ENCODE measurements at places on chromosomes 2 and 18.

DNA sequence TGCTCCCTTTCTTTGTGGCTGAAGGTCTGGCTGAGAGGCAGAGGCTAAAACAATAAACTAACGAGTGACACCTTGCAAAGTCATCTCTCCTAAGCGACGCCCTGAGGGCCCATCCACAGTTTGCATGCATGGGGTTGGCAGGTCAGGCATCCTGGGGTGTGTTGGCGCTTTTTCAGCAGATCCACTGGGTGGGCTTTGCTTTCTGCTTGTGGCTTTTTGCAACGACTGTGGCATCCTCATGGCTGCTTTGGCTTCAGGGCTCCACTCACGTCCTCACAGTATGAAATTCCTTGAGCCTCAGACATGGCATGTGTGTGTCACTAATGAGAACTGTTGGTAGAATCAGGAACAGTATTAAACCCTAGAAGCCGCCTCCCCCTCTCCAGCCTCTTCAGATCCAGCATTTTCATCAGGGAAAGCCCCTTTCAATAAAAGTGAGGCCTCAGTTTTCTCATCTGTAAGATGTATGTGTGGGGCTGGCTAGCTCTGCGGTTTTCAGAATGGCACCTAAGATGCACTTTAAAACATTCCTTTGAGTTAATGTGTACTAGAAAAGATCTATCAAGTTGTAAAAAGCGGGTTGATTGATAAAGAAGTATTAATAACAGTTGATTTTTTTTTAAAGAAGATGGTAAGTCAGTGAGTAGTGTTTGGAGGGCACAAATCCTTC, 72.5 kb downstream of the SH3BP4 start:
- DNase-seq, result no peak

DNA sequence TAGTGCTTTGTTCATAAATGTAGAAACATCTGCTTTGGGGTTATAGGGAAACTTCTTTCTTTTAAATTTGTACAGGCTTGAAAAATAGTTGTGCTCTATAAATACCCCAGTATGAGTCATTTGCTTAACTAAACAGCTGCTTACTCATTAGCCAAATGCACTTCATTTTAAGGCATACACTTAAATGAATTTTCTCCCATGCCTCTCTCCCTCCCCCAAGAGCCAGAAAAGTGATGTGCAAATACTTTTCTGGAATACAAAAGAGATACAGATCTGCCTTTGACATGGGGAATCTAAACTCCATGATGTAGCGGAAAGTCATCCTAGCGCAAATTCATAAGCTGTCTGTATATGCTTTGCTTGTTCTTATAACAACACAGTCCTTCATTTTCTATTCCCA, 469.4 kb downstream of the DLGAP1 start:
- no peak for DNase-seq

DNA sequence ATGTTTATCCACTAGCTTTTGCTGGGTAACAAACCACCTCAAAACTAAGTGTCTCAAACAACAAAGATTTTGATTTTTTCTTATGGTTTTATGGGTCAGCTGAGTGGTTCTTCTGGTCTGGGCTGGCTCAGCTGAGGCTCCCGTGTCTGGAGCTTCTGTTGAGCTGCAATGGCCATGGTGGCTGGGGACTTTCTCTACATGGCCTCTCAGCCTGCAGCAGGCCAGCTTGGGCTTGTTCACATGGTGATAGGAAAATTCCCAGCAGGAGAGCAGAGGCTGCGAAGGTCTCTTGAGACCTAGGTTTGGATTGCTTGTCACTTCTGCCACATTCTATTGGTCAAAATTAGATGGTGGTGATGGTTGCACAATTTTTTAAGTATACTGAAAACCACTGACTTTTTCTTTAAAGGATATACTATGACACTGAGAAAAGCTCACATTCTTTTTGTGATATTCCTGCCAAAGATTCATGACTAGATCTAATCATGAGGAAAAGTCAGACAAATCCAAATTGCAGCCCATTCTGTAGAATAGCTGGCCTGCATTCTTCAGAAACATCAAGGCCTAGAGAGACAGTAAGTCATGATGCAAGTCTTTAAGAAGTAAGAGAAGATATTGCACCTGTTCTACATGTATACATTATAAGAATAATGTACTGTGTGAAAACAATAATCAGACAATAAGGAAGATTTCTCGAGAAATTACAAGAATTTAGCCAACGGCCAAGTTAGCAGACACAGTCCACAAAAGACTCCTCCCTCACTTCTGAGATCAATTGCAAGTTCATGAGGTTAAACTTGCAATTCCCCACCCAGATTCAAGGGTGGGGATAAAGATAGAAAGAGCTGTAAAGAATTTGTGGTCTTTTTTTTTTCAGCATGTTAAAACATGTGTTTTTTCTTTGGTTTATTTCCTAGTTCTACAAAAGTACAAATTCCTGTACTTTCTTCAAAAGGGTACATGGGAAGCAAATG, 35.0 kb upstream of the IL1R2 start:
- no peak for DNase-seq

- DNase-seq, result no peak
Measured at GRCh38 chr2:153005071-153005730, 286.8 kb downstream of the ARL6IP6 start.

GRCh38 chr2:37568565-37568964, 102.9 kb downstream of the CDC42EP3 start:
- no peak for DNase-seq

- DNase-seq, result no peak
Measured at GRCh38 chr2:7962161-7962560, 719.7 kb upstream of the ID2 start.

GRCh38 chr2:216131175-216131926, 22.2 kb downstream of the XRCC5 start:
- DNase-seq, result no peak

- DNase-seq, result no peak
Measured at GRCh38 chr2:224190936-224191270, 151.8 kb upstream of the SERPINE2 start.

- no peak for DNase-seq
Measured at GRCh38 chr2:144372410-144373080, 147.4 kb downstream of the ZEB2 start.

- no peak for DNase-seq
Measured at GRCh38 chr2:214519258-214519818, 108.5 kb downstream of the VWC2L start.

DNA sequence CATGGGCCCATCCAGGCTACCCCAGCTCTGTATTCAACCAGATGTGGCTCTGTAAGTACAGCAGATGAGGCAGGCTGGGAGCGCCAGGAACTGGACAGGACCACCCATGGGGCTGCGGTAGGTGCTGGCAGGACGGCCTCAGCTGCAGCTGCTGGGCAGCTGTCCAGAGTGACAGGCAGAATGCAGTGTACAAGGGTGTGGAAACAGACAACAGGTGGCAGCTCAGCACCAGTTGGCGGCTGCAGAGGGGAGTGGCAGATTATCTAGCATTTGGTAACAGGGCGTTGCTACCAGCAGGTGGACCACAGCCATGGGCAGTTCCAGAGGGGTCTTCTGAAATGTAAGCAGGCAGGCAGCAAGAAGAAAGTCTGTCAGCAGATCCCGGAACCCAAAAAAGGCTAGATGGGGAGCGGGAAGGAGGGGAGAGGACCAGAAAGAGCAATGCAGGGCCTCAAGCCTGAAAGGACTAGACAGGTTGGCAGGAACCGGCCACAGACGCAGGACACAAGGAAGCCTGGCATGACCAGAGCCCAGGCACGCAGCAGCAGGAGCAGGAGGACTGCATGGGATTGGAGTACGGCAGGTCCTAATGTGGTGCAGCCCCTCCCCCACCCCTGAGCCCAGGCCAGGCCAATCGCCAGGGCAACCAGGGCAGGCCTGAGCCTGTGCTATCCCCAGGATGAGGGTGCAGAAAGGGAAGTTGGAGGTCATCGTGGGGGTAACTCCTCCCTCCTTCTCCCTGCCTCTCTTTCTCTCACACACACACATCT, 24.7 kb downstream of the PKDCC start:
- no peak for DNase-seq

GRCh38 chr2:150480971-150481830, 6.3 kb downstream of the RND3 start:
- DNase-seq, result no peak

DNA sequence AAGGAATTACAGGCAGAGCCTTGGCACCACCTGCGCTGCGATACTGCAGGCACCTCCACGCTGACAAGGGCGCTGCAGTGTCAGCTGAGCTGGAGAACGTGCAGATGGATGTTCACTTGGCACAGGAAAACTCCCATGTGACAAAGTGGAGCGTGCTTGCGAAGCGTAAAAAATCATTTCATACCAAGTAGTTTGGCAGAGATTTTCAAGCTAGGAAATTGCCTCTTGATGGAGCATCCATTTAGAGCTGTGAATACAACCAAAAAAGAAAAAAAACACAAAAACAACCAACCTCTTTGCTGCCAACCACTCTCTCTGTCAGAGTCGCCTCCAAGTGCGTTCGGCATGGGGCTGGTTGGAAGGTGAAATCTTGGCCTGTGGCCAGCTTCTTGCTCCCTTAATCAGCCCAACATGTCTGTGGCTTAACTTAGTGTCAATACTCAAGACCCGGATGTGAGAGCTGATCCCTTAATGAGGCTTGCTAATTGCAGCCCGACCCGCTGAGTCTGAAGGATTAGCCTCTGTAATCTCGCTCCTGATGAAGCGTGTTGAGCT, 38.1 kb downstream of the ACOXL start:
- DNase-seq, result peak; percentile 3

GRCh38 chr2:158042245-158042644, 59.4 kb upstream of the UPP2 start:
- DNase-seq, result no peak

DNA sequence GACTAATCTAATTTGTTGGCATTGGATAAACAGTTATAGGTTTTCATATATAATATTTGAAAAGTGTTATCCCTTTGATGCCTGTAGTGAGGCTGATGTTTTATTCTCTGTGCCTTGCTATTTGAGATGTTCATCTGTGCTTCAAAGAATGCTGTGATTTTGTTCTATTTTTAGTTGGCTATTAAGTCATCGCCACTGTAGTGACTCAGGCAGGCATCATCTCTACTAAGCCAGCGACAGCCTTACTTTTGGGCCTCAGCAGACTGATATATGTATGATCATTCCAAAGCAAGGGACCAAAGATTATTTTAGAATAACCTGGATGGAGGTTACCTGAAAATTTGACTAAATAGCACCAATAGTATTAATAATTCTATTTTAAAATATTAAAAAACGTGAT, 1674.5 kb upstream of the NXPH2 start:
- DNase-seq, result no peak

DNA sequence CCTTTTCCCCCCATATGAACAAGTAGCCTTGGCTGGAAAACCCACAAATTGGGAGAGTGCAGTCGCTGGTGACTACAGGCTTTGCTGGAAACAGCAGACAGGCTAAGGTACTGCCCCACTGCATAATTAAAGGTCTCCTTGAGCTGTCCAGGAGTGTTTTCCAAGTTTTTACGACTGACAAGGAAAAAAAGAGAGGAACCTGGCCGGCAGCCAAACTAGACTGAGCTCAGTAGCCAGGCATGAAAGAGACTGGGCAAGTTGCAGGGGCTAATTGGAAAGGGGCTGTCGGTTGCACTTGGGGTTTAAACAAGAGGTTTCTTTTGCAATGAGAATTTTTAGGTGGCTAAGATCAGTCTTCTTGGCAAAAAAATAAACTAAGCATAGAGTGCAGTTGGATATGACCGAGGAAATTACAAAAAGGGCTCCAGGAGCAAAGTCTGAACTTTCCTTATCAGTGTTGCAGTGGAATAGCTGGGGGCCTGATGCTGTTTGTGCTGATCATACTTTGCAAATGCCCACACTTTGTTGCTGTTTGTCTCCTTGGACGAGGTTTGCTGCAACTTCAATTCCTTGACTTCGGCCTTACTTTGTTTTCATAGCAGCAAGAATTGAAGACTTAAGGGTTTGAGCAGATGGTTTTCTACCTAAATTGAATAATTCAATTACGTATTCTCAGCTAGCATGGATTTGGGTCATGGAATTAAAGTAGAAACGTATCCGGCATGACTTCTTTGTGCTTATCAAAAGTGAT, 2.1 kb downstream of the GULP1 start:
- no peak for DNase-seq

DNA sequence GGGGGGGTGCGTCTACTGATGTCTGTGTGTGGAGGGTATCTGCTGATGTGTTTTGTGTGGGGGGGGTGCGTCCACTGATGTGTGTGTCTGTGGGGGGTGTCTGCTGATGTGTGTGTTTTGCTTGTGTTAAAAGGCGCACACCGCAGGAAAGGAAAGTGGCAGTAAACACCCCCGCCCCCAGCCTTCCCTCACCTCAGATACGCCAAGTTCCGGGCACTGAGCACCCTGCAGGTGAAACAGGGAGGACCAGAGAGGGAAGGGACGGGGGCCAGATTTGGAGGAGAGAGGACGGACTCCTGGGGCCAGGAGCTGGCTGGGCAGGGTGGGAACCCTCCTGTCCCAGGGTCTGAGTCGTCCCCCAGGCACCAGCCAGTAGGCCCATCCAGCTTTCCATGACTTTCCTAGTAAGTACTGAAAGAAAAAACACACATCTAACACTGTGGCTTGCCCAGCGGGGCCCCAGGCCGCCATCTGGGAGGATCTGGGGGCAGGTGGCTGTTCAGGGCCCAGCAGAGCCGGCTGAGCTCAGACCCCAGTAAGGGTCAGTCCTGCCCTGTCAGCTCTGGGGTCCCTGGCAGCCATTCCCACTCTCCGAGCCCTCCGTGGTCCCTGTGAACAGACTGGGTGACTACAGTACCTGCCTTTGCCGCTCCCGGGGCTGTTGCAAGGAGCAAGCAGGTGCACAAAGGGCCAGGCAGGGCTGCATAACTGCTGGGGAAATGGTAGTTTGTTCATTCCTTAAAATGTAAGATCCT, 126.9 kb downstream of the NFATC1 start:
- DNase-seq, result no peak

DNA sequence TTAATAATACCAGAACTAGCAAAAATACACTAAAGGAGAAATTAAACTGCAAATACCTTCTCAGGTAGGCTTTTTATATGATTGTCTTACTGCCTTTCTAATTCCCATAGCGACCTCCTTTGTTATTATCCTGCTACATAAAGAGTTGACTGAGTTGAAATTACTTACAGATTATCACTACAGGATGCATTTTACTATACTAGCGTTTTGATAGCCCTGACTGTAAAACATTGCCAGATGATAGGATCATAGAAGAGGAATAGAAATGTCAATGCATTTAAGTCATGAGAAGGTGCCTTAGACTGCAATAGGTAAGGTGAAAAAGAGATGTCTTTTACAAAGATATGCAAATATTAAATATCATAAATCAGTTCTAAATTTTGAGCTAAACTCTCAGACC, 639.7 kb downstream of the NRXN1 start:
- no peak for DNase-seq

- no peak for DNase-seq
Measured at GRCh38 chr18:10234912-10235660, 219.3 kb upstream of the APCDD1 start.
